ENCODE measurements at places on chromosomes 3 and 15.

- no peak for DNase-seq
These were observed 581.9 kb upstream of the ZNF717 start for GRCh38 chr3:76367281-76367680.

- no peak for DNase-seq
These were observed 498 bp upstream of the ARNT2 start for GRCh38 chr15:80403712-80404056.

GRCh38 chr15:66452420-66452819 lies 45.1 kb downstream of the SNAPC5 start:
- DNase-seq = no peak

DNA sequence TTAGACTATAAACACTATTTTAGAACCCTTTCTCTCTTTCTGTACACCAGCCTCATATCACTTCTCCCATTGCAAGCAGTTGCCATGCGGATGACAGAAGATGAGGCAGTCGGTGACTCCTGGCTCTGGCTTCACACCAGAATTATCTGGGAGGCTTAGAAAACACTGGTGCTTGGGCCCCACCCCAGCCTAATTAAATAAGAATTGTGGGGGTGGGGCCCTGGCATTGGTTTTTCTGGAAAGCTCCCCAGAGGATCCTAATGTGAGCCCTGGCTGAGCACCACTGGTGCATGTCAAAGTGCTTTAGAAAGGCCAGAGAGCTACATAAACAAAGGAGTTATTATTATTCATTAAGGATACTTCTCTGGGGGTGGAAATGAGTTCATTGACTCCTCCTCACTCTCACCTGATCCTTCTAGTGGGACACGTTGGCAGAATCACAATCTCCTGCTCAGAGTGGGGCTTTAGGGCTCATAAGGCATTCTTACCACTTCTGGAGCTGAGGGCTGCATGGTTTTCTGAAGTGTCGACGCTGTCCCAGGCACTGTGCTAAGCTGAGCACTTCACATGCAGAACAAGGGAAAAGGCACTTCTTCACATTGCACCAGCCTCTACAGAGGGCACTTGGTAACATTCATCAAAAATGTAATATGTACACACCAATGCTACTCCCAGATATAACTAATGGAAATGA lies 188.5 kb upstream of the TLE3 start:
- DNase-seq = no peak

DNA sequence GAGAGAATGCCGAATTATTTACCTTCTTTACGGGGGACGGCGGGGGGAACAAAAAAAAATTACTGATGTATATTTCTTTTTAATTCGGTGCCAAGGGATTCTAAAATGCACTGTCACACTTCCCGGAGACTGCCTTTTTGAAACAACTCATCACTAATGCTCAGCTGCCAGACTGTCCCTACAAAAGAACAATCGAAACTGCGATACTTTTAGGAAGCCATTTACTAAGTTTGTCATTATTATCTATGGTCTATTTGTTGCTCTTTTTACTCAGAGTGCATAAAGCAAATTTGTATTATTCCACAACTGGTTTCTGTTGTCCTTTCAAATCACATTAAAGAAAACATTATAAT lies 60.8 kb downstream of the TM4SF4 start:
- no peak for DNase-seq

DNA sequence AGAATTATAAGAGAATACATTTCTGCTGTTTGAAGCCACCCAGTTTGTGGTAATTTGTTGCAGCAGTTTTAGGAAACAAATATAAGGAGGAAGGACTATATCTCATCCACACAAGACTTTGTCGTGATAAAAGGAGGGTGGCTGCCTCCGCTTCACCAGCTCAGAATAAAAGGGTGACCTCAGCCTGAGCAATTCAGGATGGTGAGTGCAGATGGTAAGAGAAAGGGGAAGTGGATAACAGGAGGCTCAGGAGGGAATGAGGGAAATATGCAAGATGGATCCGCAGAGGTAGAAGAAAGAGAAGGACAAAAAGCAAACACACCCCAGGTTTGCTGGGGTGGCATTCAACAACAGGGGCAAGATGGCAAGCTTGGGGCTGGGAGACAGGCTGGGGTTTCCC lies 108.1 kb upstream of the TNFAIP8L3 start:
- DNase-seq = no peak

DNA sequence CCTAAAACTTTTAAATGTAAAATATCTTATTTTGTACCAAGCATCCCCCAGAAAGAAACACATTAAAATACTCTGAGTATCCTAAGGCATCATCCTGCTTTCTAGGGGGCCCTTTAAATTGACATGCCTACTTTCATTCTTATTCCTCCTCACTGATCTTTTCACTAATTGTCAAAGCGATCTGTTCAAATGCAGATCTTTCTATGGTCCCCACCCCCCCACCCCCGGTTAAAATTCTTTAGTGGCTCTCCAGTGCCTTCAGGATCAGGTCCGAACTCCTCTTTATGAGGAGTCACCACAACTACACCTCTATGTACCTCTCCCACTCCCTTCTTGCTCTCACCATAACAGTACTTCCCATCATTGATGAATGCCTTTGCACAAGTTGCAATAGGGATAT lies 19.2 kb upstream of the TFDP2 start:
- no peak for DNase-seq

DNA sequence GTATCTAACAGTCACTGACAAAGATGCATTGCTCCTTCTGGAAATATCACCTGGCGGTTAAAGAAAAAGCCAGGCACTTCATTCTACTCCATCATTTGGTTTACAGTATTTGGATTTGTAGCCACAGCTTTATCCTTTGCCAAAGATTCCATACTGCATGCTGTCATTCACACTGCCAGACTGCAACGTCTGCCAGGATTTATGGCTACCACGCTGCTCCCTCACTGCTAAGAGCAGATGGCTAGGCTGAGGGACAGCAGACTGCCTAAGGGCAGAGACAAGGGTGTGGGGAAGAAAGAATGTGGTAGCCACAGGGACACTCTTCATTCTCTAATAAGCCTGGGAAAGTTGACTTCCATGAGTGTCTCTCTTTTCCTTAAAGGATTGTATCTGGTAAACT lies 1047.0 kb downstream of the TUSC7 start:
- DNase-seq = no peak

DNA sequence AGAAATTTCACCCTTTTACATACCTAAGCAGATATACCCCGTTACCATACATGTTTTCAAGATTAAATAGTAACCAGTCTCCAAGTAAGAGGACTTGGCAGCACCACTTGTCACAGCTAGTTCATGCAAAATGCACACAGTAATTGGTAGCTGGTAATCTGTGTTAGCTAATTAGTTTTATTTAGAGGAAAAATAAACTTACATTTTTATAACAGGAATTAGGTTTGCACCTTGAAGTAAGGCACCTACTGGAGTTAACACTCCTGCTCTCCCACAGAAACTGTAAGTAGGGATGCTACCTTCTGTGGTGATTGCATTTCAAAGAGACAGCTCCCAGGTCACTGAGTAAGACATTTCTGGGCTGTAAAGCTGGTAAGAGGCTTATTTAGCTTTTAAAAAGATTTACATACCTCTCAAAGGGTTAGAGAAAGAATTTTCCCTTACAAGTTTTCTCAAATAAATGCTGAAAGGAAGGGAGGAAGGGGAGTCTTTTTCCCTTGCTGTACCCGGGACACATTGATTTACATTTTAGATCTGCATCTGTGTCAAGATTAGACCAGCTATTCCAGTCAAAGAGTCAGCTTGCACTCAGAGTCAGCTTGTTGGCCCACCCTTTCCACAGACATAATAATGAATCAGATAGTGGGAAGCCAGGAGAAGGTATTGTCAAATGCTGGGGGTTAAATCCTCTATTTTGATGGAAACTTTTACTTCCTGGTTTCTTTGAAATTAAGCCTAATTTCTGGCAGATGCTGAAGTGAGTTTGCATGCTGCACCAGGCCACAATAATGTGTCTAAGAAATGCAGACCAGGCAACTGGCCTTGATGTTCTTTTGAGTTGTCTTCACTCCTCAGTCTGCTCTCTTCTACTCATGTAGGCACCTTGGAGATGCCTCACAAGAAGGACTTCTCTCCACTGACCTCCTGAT lies 77.6 kb upstream of the CHD2 start:
- DNase-seq = no peak

DNA sequence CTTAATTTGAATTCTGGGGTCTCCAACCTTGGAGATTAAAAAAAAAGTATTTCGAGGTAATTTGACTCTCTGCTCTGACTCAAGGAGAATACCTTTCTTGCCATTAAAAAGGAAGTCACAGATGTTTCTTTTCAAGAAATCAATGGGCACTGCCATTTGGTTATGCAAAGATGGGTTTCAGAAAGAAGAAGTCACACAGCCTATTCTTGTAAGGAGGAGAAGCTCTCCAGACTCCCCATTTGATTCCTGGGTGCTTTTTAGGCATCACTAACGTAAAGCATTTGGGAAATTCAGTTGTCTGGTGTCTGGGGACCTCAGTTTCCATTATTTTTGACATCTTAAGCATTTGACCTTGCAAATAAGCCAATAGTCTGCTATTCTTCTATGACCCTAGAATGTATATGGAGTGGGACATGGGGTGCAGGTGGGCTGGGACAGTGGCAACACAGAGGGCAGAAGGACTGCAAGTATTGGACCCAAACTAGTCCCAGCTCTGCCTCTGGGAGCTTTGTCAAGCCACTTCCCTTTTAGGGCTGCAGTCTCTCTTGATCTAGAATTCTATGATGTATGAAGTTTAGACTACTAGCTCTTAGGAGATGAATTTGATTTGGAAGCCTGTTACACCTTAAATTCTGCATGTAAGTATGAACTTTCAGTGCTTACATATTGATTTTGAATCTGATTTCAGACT lies 27.8 kb downstream of the IL5RA start:
- no peak for DNase-seq

DNA sequence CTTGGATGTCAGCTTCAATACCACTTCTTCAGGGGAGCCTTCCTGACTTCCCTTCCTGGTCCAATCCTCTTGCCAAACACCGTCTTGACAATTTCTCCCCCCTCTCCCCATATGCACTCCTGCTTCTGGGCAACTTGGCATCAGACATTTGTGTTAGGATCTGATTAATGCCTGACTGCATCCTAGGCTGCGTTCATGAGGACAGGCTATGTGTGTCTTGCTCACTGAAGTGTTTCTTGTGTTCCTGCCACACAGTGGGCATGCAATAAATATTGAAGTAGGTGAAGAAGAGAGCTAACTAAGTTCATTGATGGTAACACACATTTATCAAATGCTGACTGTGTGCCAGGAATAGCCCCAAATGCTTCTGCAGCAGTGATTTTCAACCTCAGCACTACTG lies 36.4 kb upstream of the WNT5A start:
- no peak for DNase-seq
